Activated T-cell treated with anti-CD3 and anti-CD28 coated beads, Interleukin-2, amount 50 U/mL, for 48 hours (primary cell): ENCODE measurements at places on chromosomes 5 and 9.
A peak's percentile ranks its signal among the peaks of the same experiment; 100 is the strongest.

DNA sequence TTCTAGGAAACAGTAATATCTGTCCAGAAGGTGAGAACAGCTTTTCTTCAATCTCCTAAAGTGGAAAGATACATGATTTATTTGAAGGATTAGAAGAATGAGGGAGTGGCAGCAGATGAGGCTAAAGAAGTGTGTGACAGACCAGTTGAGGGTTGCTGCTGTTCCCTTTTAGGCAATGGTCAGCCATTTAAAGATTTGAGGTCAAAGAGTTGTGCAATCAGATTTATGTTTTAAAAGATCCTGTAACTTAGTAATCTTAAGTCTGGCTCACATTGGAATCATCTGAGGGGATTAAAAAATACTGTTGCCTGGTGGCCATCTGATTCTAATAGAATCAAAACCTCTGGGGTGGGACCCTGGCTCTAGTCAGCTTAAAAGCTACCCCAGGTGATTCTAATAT is 4.3 kb upstream of the SGCD start:
- no peak for DNase-seq

DNA sequence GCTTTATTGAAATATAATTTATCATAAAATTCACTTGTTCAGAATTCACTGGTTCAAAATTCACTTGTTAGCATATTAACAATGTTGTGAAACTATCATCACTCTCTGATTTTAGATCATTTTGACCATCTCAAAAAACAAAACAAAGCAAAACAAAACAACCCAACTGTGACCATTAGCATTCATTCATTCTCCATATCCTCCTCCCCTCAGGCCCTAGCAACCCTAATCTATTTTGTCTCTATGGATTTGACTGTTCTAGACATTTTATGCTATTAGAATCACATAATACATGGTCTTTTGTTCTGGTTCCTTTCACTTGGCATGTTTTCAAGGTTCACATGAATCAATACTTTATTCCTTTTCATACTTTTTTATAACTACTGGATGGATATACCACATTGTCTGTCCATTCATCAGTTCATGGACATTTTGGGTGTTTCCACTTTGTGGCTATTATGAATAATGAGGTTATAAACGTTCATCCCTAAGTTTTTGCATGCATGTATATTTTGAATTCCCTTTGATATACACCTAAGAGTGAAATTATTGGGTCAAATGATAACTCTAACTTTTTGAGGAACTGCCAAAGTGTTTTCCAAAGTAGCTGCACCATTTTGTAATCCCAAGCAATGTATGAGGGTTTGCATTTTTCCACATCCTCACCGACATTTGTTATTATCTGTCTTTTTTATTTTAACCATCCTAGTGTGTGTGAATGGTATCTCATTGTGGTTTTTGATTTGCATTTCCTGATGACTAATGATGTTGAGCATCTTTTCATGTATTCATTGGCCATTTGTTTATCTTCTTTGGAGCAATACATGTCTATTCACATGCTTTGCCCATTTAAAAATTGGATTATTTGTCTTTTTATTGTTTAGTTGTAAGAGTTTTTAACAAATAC is 304.1 kb downstream of the SH3GL2 start:
- DNase-seq: no peak

DNA sequence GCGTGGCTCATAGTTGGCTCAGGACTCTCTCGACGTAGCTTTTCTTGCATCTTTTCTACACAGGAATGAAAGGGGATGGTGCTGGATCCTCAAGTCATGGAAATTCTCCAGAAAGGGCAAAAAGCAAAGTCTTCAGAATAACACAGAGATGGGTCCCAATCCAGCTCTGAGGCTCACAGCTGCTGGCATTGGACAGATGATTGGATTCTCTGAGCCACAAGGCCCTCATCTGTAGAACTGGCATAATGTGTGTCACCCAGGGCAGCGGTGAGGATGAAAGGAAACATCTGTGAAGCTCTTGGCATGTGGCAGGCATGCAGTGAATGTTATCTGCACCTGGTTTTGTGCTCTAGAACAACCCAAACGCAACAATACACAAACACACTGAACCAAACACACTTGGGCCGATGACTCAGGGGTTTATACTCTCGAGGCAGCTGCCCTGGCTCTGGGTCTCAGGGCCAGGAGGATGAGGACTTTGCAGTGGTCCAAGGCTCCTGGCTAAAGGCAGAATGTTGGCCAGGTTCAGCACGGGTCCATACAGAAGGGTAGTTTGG is 64.0 kb upstream of the UBTD2 start:
- no peak for DNase-seq

- no peak for DNase-seq
Observed at GRCh38 chr5:85305766-85306165, 921.1 kb upstream of the EDIL3 start.

- no peak for DNase-seq
Observed at GRCh38 chr5:95241635-95242034, 43.3 kb downstream of the MCTP1 start.

GRCh38 chr9:23855873-23856604 is 30.0 kb upstream of the ELAVL2 start:
- DNase-seq: no peak

DNA sequence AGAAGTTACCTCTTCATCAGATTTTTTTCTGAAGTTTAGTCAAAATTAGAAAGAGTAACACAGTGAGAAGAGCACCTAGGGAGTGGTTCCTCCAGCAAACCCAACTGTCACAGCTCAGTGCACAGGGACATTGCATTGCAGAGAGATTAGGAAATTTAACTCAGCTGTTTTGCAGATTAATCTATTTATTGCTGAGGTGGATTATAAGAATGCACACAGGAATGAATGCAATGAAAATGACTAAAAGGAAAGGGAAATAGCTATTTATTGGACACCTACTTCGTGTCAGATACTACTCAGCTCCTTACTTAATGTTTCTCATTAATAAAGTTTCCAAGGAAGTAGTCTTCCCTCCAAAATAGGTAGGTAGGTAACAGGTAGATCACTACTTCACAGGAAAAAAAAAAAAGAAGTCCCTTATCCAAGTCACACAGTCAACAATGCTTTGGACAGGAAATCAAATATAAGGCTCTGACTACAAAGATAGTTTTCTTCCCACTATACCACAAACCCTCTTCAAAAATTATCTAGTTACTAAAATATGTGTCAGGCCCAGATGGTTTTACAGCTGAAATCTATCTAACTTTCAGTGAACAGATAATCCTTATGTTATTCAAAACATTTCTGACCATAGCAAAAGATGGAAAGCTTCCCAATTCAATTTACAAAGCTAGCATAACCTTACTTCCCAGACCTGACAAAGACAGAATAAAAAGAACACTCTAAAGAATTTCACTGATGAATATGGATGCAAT is 442.2 kb upstream of the MPDZ start:
- no peak for DNase-seq

DNA sequence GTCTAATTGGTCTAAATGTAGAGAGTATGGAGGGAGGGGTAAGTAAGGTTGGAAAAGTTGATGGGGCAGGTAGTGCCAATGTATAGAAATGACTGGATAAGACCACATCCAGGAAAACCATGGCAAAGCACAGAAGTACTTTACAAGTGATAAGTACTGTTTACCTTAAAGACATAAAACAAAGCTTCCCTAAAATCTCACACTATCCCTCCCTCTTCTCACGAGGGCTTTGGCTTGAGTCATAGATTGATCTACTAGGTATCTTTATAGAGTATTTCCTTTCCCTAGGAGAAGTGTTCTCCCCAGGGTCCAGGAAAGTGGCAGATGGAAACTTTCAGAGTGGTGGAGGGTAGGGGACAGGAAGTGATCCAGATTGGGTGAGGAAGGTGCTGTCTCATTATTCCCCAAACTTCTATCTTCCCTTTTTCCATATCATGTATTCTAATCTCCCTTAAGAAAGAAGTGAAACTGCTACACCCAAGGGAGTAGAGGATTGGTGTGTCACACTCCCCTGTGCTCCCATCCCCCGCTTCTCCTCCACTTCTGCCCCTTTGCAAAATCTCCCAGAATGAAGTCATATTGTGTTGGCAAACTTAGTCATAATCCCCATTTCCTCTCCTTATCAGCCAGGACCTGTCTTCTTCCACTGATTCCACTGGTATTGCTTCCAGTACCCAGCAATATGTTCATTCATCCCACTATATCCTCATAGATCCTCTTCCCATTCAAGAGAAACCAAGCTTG is 14.6 kb downstream of the IL33 start:
- DNase-seq: no peak

GRCh38 chr9:23044549-23044948 is 597.9 kb downstream of the DMRTA1 start:
- no peak for DNase-seq

DNA sequence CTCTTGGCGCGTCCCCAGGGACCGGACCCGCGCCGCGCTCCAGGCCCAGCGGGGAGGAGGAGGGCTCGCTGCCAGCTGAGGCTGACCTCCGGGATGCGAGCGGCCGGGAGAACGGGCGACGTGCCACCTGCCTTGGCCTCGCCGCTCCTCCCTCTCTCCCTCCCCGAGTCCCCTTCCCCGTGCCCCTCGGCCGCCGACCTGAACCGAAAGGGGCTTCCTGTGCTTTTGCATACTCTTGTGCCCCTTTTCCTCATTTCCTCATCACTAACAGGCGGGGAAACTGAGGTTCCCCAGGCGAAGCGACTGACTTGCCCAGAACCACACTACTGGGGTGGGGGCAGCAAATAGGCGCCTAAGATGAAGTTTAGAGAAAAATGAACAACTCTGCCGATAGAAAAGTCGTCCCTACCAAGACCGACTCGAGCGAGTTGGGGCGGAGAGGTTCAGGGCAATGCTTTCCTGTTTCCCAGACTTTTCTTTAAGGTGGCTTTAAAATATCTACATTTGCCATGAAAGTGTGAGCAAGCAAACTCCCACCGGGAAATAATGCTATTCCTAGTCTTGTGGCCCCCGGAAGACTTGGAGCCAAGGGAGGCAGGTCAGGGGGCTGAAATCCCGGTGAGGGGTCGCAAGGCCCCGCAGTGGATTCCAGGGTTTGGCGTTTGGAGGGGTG is 580 bp upstream of the DUSP1 start:
- peak; percentile 83 for DNase-seq

DNA sequence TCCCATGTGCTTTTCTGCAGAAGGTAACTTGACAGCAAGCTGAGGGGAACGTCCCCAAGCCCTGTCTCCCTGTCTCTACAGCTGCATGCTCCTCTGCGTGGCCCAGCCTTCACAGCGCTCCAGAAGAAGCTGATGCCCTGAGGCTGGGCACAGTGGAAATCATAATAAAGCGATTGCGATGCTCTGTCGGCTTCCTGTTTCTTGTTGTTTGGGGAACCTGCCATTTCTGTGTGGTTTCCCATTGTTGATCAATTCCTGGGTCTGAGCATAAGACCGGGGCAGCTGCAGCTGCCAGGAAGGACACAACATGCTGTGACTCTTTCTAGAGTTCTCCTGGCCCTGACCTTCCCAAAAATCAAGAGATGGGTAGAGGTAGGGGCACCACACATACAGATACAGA is 7.2 kb upstream of the DNAJB5 start:
- no peak for DNase-seq

DNA sequence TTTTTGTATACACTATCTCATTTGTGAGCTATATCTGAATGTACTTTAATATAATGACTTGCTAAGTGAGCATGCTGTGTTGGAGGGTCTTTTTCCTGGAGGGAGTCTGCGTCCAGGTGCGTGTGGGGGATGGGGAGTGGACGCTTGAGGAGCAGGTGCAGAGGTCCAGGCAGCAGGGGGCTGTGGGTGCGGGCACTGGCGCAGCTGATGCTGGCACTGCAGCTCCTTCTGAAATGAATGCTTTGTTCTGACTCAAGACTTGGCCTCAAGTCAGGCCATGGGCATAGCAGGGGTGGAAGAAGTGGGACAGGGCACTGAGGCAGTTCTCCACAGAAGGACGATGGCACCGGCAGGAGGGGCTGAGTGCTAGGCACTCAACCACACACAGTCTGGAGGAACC is 165.7 kb upstream of the IRX1 start:
- no peak for DNase-seq

DNA sequence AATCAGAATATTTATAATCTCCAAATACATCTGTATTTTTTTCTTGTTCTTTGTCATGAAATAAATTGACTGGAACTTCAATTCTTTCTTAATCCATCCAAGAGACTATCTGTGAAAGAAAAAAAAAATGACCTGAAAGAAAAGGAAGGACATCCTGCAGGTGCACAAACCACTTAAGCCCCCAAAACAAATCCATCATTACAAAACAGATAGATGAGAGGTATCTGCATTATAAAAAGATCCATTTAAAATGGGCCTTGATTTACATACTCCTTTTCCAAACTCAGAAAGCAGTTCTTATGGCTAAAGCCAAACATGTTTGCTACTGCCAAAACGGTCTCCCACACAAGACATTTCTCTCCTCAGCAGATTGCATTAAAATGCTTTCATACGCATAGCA is 85.5 kb downstream of the ELAVL2 start:
- DNase-seq: no peak

DNA sequence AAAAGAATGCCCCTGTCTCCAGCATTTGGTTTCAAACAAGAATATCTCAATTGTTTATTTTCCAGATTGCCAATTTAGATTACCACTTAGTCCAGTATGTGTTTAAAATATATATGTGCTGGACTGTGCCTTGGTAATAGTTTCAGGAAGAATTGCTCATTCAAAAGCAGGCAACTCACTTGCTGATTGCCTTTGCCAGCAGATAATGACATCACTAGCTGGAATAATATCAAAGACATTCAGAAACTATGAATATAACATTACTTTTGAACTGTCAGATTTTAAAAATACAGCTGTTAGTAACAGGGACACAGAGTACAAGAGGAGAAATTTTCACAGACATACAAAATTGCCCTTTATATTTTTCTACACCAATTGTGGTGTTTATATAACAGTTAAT is 96.0 kb upstream of the ITGA2 start:
- DNase-seq: no peak

DNA sequence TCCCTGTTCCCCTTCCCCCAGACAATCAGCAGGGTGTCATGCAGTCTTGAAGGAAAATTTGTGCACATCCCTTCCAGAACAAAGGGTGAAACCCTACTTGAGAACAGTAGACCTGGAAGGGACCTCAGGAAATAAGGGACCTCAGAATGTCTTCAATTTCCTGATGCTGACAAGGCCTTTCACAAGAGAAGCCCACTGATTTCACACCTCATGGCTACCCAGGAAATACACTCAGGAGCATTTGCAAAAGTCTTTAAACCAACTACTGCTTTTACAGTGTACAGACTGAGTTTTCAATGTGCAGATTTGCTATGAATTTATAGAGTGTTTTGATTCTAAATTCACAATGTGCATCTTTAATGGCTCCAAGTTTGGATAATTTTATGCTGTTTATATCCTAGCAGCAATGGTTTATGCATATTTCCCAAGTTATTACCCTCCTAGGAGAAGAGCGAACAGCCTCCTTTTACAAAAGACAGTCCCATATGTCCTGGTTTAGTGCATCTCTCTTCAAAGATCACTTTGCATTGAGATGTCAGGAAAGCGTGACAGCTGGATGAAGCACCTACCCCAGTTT is 74.8 kb downstream of the GALNT10 start:
- DNase-seq: no peak

DNA sequence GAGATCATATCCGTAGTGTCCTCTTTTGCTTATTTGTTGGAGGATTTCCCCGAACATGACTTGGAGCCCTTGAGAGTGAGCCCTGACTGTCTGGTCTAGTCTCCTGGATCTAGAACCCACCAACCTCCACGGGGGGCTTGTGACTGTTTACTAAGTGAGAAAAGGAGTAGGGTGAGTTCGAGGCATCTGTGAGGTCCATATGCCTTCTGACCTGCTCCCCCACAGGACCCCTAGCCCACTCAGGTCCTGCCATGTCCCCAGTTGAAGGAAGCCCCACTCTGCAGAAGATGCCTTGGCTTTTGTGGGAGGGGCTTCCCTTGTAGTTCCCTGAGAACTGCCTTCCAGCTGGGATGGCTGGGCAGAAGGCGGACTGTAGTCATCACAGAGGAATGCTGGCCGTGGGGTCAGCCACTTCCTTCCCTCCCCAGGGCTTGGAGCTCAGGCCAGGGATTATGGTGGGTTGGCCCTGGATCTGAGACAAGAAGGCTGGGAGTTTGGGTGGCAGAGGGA is 7.0 kb upstream of the IRF1 start:
- DNase-seq: peak; percentile 28
